Type B pancreatic cell (in vitro differentiated cells): ENCODE measurements at places on chromosomes 2 and 18. TPM values are rescaled to one million over a fixed set of nuclear protein-coding genes. Genes with fewer than 3 reads are reported as not detected.

DNA sequence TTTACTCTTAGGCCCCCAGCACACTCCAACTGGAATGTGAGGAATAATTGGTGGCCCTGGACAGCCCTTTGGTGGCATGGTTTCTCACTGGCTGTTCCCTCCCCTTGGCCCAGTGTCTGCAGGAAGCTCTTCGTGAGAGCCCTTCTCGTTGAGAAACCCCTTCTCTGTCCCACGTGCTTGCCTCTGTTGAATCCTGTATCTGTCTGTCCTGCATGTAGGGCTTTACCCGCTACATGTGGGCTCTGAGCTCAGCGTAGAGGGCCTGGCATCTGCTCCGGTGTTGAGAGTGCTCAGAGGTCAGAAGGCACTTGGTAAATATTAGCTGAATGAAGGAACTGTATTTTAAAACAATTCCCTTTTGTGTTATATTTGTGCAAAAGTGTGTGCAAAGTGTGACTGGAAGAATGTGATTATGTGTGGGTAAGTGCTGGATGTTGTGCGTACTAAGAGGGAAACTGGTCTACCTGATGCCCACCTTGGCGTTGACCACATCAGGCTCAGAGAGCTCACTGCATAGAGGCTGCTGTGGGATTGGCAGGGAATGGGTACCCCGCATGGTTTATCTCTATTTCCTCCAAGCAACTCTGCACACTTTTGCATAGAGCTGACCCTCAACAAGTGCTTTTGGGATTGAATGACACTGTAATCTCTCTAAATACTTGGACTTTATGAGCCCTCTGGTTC, 40.0 kb downstream of the RNF144A start:
- no peak for DNase-seq

DNA sequence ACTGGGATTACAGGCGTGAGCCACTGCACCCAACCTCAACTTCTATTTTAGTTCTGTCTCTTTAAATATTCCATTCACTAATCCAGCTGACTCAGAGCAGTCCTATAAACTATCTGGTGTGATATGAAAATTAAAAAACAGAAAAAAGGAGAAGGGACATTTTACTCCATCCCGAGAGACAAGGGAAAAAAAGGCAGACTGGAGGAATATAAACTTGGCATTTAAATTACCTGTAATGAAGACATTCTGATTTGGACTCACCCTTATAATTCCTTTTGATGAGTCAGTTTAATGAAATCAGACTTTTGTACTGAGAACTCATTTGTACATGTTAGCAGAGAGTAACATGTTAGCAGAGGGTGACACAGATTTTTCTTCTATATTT, 74.8 kb upstream of the RIOK3 start:
- no peak for DNase-seq

DNA sequence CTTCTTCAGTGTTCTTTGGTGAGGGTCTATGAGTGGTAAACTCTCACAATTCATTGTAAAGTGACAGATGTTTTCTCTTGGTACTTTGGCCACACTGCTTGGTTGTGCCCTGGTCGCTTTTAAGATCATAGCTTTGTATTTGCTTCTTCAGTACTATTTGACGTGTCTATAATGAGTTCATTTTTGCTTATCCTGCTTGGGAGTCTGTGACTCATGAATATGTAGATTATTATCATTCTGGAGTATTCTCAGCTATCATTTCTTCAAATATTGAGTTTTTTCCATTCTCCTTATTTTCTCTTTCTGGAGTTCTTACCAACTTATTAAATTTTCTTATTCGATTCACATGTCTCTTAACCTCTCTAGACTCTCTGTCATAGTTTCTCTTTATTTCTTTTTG, 73.0 kb upstream of the HS6ST1 start:
- no peak for DNase-seq

DNA sequence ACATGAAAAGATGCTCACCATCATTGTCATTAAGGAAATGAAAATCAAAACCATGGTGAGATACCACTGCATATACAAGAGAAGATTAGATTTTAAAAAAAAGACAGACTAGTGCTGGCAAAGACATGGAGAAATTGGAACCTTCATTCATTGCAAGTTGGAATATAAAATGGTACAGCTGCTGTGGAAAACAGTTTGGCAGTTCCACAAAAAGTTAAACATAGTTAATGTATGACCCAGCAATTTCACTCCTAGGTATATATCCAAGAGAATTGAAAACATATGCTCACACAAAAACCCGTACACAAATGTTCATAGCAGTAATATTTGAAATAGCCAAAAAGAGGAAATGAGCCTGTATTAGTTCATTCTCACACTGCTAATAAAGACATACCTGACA, 33.7 kb upstream of the MBOAT2 start:
- DNase-seq = no peak

DNA sequence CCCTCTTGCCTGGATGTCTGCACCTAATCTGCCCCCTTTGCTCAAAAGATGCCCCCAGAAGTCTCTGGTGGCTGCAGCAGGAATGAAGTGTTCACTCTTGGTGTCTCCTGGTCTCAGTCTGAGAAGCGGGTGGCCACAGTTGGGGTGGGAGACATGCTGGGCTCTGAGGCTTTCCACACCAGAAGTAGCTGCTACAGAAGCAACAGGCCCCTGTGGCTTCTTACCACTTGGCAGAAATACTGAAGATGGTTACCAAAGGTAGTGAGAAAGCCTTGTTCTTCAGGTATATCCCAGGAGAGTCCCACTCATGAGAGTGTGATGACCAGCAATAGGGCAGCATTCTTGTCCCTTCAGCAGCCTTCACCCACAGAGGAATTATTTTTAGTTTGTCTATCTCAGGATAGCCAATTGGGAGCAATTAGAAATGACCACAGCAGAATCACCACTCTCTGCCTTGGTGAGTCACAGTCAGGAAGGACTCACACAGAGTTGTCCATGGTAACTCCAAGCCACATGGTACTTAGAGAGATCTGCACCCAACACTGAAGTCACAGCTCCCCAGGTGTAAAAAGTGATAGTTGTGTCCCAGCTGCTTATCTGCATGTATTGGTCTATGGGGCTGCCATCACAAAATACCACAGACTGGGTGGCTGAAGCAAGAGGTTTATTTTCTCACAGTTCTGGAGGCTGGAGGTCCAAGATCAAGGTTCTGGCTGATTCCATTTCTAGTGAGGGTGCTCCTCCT, 169.8 kb upstream of the ID2 start:
- no peak for DNase-seq

- no peak for DNase-seq
Observed at GRCh38 chr18:11862468-11863137, 11.4 kb downstream of the CHMP1B start.

- no peak for DNase-seq
Observed at GRCh38 chr2:51918113-51918512, 886.2 kb upstream of the NRXN1 start.

- no peak for DNase-seq
Observed at GRCh38 chr2:32977228-32977758, 30.5 kb downstream of the LTBP1 start.

GRCh38 chr2:174683392-174683759, 80.9 kb downstream of the CHRNA1 start:
- no peak for DNase-seq

DNA sequence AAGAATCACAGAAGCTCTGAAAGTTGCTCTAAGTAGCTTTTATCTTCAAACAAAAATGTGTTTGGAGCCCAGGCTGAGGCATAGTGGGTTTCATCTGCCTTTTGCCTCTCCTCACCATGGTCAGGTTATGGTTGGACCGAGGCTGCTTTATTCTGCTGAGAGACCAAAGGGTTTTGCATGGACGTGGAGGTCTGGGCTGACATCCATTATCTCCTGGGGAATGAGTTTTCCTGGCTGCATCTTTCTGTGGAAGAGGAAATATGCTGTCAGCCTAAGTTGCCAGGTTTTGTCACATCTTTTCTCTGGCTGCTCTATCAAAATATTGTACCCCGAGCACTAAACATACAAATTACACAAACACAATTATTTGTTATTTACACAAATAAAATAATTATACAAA, 223.2 kb downstream of the LDLRAD4 start:
- no peak for DNase-seq

DNA sequence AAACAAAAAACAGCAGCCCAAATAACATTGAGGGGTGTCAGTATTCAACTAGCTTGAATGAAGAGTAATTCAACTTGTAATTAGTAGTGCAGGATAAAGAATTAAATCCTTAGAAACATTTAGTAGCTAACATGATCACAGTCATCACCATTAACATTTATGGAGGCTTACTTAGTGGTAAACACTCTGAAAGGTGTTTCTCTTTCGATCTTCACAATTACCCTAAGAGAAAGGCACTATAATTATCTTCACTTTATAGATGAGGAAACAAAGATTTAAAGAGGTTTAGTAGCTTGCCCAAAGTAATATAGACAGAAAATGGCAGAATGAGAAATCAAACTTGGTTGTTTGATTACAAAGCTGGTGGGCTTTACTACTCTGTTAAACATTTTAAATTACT, 81.5 kb downstream of the GAREM1 start:
- DNase-seq = no peak

GRCh38 chr2:237109421-237109934, 23.8 kb downstream of the COPS8 start:
- DNase-seq = no peak

- DNase-seq = no peak
Observed at GRCh38 chr2:155060896-155061295, 362.4 kb downstream of the KCNJ3 start.

GRCh38 chr2:45680351-45680967, 29.0 kb downstream of the PRKCE start:
- DNase-seq = no peak

DNA sequence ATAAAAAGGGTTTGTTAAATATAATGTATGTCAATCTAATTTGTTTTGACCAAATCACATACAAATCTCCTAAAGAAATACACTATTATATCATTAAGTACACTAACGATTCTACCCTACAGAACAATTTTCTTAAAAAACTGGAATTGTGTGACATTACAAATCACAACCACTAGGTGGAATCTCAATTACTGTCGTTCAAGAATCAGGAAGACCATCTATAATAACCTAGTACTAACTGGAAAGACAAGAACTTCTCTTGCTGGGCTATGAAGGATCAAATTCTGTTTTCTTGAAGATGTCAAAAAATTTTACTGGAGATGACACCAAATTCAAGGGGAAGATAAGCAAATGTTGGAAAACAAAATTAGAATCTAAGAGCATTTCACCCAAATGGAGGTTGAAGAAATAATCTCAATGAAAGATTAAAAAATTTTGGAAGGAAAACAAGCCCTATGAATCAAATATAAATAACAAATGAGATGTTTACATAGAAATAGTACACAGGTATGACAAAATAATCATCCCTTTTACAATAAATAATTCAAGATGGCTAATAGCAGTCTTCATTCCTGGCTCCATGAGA, 110.9 kb downstream of the STK39 start:
- DNase-seq = no peak

DNA sequence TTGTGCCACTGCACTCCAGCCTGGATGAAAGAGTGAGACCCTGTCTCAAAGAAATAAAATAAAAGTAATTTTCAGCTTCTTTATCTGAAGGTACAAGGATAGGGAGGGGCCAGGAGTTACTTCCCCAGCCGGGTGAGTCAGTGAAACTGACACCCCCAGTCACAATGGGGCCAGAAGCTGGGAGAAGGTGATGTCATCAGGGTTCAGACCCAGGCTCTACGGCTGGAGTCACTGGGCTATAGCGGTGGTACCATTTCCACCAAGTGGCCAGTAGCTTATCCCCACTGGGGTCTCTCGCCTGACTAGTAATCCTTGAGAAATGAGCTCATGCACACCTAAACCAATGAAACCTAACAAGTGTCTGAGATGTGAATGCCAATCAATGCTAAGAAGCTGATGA, 107.9 kb downstream of the ALPK2 start:
- no peak for DNase-seq

- DNase-seq = no peak
Observed at GRCh38 chr18:61677435-61677970, 215.3 kb downstream of the RNF152 start.

COL4A3 gene
- 0.19 and 0.48 TPM in 2 replicates for total RNA-seq

RAB31 gene
- total RNA-seq = 8.9 and 19.7 TPM in 2 replicates

MAP3K19 gene
- 0.24 and 1.1 TPM in 2 replicates for total RNA-seq

ST8SIA5 gene
- total RNA-seq = 0.94 and 1.9 TPM in 2 replicates

TMEM237 gene
- 22.7 and 43.2 TPM in 2 replicates for total RNA-seq

FBLN7 gene
- 4.2 and 9.5 TPM in 2 replicates for total RNA-seq

PLCD4 gene
- total RNA-seq = 0.40 and 1.4 TPM in 2 replicates

MALL gene
- total RNA-seq = 82.7 and 187 TPM in 2 replicates
